ENCODE measurements at places on chromosomes 16 and 17.

GRCh38 chr17:21388066-21388465, 11.9 kb downstream of the KCNJ12 start:
- DNase-seq = no peak

DNA sequence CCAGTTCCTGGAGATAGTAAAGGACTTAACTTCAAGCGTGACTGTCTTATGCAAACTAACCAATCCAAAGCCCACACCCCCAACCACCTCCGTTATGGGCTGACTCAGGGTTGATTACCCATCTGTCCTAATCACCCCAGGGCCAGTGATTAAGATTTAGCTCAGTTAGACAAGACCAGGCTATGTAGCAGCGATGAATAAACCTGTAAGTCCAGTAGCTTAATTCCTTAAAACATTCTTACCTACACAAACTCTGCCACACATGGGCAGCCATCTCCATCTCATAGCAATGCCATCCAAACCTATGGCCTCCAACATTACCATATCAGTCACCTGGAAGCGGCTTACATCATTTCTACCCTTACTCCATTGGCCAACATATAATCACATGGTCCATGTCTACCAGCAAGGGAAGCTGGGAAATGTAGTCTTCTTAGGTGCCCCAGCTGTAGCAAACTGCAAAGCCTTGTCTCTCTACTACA, 266.7 kb downstream of the SHISA9 start:
- DNase-seq = peak; percentile 88

DNA sequence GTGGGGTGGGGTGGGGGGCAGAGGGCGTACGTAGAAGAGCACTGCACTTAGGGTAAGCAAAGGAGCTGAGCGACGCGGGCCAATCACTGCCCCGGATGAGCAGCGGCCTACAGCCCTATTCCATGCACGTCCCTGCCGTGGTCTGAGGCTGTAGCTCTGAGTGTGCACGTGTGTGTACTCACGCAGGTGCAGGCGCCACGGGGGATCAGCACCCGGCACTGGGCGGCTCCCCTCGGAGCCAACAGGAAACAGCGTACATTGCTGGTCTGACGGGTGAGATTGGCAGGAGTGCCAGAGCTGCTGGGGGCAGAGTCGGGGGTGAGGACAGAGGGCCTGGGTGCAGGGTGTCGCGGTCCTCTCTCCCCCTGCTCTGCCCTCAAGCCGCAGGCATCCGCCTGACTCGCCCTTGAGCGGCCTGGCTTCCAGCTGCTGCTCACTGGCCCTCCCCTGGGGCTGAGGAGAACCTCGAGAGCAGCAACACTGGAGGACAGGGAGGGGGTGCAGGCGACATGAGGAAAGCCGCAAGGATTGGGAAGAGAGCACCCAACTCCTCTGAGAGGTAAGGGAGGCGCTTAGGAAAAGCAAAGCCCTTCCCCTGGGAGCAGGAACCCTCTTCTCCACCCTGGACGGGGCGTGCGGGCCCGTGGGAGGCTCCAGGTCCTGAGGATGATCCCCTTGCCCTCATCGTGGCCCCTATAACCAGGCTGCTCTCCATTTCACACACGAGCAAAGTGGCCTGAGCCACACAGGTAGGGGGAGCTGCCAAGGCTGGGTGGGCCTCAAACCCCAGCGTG, 57.8 kb downstream of the ENGASE start:
- no peak for DNase-seq

DNA sequence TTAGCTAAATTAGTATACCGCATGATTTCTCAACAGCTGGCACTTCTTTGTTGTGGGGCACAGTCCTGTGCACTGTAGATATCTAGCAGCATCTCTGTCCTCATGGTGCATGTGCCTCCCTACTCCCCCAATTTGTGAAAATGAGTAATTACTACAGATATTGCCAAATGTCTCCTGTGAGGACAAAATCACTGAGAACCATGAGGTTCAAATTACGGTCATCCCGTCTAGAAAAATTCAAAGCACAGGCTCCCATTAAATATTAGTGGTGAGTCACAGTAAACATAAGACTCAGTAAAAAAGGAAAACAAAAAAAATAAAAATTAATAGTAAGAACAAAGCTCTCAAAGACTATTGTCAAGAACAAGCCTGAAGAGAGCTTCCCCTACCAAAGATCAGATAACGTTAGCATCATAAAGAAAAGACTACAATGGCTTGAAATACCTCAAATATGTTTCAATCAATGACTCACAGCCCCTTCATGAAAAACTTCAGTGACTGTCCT, 57.8 kb downstream of the STH start:
- DNase-seq = peak; percentile 74

GRCh38 chr16:67942200-67942509, 1.8 kb downstream of the LCAT start:
- no peak for DNase-seq

GRCh38 chr16:22217890-22218730, 12.0 kb downstream of the EEF2K start:
- no peak for DNase-seq

- no peak for DNase-seq
These were observed 66.8 kb downstream of the CRISPLD2 start for GRCh38 chr16:84886497-84887090.

GRCh38 chr16:82524976-82525375, 101.8 kb upstream of the CDH13 start:
- no peak for DNase-seq

DNA sequence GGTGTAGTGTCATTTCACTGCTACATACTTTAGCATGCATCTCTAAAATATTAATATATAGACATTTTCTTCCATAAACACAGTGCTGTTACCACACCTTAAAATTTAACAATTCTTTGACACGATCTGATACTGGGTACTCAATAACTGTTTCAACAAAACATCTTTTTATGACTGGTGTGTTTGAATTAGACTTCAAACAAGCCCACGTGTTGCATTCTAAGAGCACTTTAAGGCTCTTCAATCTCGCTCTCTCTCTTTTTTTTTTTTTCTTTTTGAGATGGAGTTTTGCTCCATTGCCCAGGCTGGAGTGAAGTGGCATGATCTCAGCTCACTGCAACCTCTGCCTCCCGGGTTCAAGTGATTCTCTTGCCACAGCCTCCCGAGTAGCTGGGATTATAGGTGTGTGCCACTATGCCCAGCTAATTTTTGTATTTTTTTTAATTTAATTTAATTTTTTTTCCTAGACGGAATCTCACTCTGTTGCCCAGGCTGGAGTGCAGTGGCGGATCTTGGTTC, 15.8 kb upstream of the SLC46A1 start:
- DNase-seq = no peak

- DNase-seq = no peak
These were observed 213.1 kb downstream of the FOXL1 start for GRCh38 chr16:86791287-86792035.

- DNase-seq = no peak
These were observed 29.4 kb downstream of the NARF start for GRCh38 chr17:82487910-82488309.

- DNase-seq = no peak
These were observed 8.2 kb downstream of the ADCY7 start for GRCh38 chr16:50274326-50275097.

DNA sequence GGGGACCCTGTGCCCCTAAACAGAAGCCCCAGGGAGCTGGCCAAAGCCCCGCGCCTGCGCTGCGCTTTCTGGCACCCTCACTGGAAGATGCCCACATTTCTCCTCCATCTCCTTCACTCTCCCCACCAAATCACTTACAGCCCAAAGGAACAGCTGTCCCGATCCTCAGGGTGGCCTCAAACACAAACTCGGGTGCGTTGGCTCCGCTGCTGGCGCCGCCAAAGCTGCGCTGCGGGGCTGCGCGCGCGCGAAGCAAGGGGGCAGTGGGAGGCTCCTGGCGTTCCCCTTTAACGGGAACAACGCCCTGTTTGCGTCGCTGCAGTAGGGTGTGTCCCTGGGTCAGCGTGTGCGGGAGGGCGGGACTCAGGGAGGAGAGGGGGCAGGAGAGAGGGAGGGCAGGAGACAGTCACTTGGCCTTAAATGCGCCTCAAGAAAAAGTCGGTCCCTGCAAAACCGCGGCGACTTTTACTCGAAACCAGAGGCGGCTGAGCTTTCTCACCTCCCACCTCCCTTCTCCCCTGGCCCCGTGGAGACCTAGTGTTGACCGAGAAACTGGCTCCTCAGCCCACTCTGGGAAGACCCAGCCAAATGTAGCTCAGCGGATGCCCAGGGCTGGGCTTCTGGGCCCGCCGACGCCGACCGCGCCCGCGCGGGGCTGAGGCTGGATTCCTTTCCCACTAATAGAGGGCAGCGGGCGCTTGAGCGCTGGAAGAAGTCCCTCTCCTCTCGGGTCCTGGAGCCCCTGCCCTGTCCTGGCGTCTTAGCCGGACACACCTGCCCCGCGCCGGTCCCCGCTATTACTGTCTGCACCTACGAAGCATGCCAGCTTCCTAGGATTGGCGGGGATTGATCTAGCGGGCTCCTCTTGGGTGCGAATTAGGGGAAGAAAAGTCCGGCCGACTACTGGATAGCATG, 2.6 kb downstream of the PMP22 start:
- peak; percentile 72 for DNase-seq

DNA sequence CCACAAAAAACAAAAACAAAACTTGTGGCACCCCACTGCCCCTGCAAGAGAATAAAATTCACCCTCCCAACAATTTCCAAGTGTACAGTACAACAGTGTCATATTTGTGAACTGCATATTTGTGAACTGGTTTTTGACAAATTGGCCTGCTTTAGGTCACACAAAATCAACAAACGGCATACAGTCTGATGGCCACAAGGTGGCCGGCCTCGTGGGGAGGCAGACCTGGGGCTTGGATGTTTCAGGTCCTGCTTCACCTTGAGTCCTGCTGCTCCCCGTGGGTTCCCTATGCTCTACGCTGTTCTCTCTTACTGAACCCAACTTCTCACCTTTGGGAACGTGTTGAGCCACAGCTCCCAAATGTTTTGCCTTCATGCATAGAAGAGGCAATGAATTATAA, 102.2 kb downstream of the CDK5R1 start:
- DNase-seq = no peak

GRCh38 chr16:4046221-4046620, 70.0 kb downstream of the ADCY9 start:
- no peak for DNase-seq

GRCh38 chr17:1546292-1546922, 16.2 kb downstream of the PITPNA start:
- no peak for DNase-seq

DNA sequence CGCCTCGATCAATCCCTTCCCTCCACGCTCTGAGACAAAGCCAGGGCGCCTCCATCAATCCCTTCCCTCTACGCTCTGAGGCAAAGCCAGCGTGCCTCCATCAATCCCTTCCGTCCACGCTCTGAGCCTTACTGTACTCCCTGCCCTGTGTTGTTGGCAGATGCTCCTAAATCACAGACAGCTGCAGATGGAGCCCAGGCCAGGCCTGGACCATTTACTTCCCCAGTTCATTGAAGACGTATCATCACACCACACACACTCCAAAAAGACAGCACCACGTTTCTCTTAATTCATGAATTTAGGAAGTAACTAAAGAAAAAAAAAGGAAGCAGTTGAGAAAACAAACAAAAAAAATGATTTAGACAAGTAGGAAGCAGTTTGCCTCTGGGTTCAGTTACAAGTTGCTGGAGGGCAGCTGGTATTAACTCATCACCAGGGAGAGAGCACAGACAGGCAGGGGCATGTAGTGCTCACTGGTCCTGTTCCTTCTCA, 7.4 kb upstream of the CD300LD start:
- peak; percentile 38 for DNase-seq

DNA sequence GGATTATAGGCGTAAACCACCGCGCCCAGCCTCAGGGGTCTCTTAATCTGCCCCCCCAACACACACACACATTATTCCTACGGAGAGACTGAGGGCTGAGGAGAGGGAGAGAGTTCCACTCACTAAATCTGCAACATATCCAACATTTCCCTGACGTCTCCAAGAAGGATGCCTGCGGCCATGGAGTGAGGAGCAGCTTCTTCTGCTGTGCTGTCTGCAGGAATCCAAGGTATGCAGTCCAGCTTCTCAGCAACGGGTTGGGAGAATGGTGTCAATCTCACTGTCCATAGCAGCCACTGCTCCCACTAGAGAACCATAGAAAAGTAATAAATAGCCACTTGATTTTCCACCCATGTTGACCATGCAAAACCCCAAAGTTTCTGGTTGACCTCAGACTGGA, 5.1 kb upstream of the PLXDC1 start:
- DNase-seq = no peak

- peak; percentile 71 for DNase-seq
These were observed 7.8 kb upstream of the ADGRG1 start for GRCh38 chr16:57620335-57621231.

- DNase-seq = no peak
These were observed 142.5 kb upstream of the HS3ST2 start for GRCh38 chr16:22671301-22672076.

- no peak for DNase-seq
These were observed 6.4 kb downstream of the GPATCH8 start for GRCh38 chr17:44496815-44497214.

GRCh38 chr17:79648181-79648831, 37.5 kb upstream of the RBFOX3 start:
- no peak for DNase-seq

DNA sequence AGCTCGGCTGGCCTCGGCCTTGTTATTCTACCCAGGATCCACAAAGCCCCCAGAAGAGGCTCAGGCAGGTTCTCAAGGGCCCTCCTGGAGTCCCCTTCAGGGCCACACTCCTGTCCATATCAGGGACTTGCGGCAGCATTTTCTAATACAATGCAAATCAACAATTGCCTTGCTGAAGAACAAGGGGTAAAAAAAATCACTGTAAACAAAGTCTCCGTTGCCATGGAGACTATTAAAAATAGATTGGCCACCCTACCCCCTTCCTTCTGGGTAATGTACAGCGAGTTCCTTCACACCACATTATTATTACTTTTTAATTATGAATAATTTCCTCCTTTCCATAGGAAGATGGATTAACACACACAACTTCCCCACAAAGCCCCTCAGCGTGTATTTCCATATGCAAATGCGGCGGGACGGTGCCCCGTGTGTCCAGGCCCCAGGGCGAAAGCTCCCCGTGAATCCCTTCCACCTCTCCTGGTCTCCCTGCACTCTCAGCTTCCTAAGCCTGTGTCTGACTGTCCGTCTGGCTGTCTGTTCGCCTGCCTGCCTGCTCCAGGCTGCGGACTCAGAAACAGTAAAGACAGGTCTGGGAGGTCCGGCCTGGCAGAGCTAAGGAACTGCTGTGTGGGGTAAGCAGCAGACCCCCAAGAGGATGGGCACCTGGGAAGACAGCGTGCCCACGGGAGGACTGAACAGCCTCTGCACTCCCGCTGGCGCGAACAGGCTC, 196.6 kb downstream of the RBFOX3 start:
- DNase-seq = no peak

DNA sequence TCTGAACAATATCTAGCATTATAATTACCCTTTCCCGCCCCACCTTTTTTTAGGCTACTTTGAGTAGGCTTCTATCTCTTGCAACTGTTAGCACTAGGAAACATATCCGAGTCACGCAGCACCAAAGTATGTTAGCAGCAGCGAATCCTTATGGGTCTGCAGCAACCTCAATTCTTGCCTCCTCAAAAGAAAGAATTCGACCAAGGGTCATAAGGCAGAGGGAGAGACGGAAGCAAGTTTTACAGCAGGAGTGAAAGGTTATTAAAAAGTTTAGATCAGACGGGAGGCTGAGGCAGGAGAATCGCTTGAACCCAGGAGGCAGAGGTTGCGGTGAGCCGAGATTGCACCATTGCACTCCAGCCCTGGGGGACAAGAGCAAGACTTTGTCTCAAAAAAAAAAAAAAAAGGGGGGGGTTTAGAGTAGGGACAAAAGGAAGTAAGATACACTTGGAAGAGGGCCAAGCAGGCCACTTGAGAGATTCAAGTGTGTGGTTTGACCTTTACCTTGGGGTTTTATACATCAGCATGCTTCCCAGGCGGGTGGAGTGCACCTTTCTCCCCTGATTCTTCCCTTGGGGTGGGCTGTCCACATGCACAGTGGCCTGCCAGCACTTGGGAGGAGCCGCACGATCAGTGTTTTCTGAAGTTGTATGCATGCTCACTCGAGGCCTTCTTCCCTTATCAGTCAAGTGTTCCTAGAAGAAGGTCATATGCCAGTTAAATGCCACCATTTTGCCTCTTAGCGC, 67.7 kb downstream of the HLF start:
- DNase-seq = no peak
